ENCODE measurements at places on chromosomes 6 and 20. TPM values are rescaled to one million over a fixed set of nuclear protein-coding genes. Genes with fewer than 3 reads are reported as not detected.

The ARFGEF3 gene
- 5.8 TPM for total RNA-seq

The ADTRP gene
- 0.47 TPM for total RNA-seq

The IYD gene
- total RNA-seq, result not detected

The NDUFAF4 gene
- 10.2 TPM for total RNA-seq

The GNMT gene
- total RNA-seq, result not detected

The TCF19 gene
- total RNA-seq, result 39.1 TPM

The PTCRA gene
- not detected for total RNA-seq

The PNPLA1 gene
- not detected for total RNA-seq

The ARMH2 gene
- not detected for total RNA-seq

The NTSR1 gene
- total RNA-seq, result 0.05 TPM

The MMP24 gene
- total RNA-seq, result 0.88 TPM

The DLK2 gene
- 0.60 TPM for total RNA-seq

The ZBTB12 gene
- 4.9 TPM for total RNA-seq

The XKR7 gene
- not detected for total RNA-seq

The EXOC2 gene
- total RNA-seq, result 62.9 TPM

The CBLN4 gene
- not detected for total RNA-seq

The MAS1 gene
- not detected for total RNA-seq

The FOXQ1 gene
- total RNA-seq, result not detected

The PAK5 gene
- total RNA-seq, result not detected

The BPIFA1 gene
- total RNA-seq, result not detected

The PXDC1 gene
- total RNA-seq, result 61.5 TPM

The CTCFL gene
- not detected for total RNA-seq

The HLA-DQA2 gene
- not detected for total RNA-seq
